ENCODE measurements at places on chromosomes 12 and 14. TPM values are rescaled to one million over a fixed set of nuclear protein-coding genes. Genes with fewer than 3 reads are reported as not detected.

INHBC gene
- total RNA-seq = not detected

HRK gene
- total RNA-seq = not detected

RERG gene
- not detected for total RNA-seq

C12orf54 gene
- not detected for total RNA-seq

NRIP2 gene
- not detected for total RNA-seq

TMEM63C gene
- 0.84 TPM for total RNA-seq

HVCN1 gene
- total RNA-seq = 1.00 TPM

CYP46A1 gene
- total RNA-seq = 0.11 TPM

RDH16 gene
- total RNA-seq = 0.52 TPM

PTPRR gene
- total RNA-seq = not detected

KRT2 gene
- total RNA-seq = not detected

All from natural killer cell treated with Interleukin-12 subunit alpha and Interleukin-12 subunit beta and Interleukin-15 and Interleukin-18, amount 100 ng/mL, for 72 hours (primary cell).